BJ (cell line): ENCODE measurements at places on chromosomes 13 and 19. TPM values are rescaled to one million over a fixed set of nuclear protein-coding genes. Genes with fewer than 3 reads are reported as not detected.

The COL5A3 gene
- polyA plus RNA-seq = 15.0 and 24.9 TPM in 2 replicates

The GSX1 gene
- not detected in 2 replicates for polyA plus RNA-seq

The ADAT3 gene
- 0.56 and 0.64 TPM in 2 replicates for polyA plus RNA-seq

The THAP8 gene
- 8.2 and 11.0 TPM in 2 replicates for polyA plus RNA-seq

The BAX gene
- polyA plus RNA-seq = 141 and 159 TPM in 2 replicates

The ZNF560 gene
- polyA plus RNA-seq = 0.38 and 0.96 TPM in 2 replicates

The OR10H1 gene
- polyA plus RNA-seq = not detected in 2 replicates

The ZNF682 gene
- 0.70 and 1.3 TPM in 2 replicates for polyA plus RNA-seq

The GPR183 gene
- polyA plus RNA-seq = 0.31 and 0.37 TPM in 2 replicates

The MTUS2 gene
- polyA plus RNA-seq = 0.05 and 0.07 TPM in 2 replicates

The NANOS3 gene
- 0.20 and 0.55 TPM in 2 replicates for polyA plus RNA-seq

The EBPL gene
- 43.3 and 52.2 TPM in 2 replicates for polyA plus RNA-seq

The PEG3 gene
- polyA plus RNA-seq = 0.02 and 0.04 TPM in 2 replicates

The VSTM1 gene
- polyA plus RNA-seq = not detected in 2 replicates

The PRPF31 gene
- 27.7 and 39.4 TPM in 2 replicates for polyA plus RNA-seq

The NKPD1 gene
- polyA plus RNA-seq = 0.02 and 0.05 TPM in 2 replicates

The ACP7 gene
- not detected in 2 replicates for polyA plus RNA-seq
